ENCODE measurements at places on chromosomes 5 and 9. TPM values are rescaled to one million over a fixed set of nuclear protein-coding genes. Genes with fewer than 3 reads are reported as not detected.

The TMEM215 gene
- not detected for total RNA-seq

The IL31RA gene
- total RNA-seq = not detected

- DNase-seq = no peak
These were observed 130.4 kb upstream of the SLIT3 start for GRCh38 chr5:169431386-169431785.

GRCh38 chr5:54207566-54207965 lies 102.8 kb downstream of the ARL15 start:
- no peak for DNase-seq

DNA sequence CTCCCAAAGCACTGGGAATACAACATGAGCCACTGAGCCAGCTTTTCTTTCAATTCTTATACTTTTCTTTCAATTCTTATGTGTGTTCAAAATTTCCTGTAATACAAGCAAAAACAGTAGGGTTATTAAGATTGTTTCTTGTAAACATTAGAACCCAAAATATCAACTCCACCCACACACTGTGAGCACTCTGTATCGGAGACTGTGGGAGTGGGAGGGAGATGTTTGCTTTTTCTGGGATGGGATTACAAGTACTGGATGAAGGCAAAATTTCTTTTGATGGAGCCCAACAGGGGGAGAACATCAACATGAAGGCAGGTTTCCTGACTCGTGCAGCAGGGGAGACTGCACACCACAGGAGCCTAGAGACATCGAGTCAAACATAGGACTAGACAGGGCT lies 4.7 kb upstream of the CFAP90 start:
- no peak for DNase-seq
